Smooth muscle cell of bladder (primary cell): ENCODE measurements at places on chromosomes 4 and X. TPM values are rescaled to one million over a fixed set of nuclear protein-coding genes. Genes with fewer than 3 reads are reported as not detected.

EDNRA gene
- 3.4 and 8.0 TPM in 2 replicates for total RNA-seq

NAP1L5 gene
- total RNA-seq: 8.2 and 9.8 TPM in 2 replicates

GRIA3 gene
- 2.0 and 8.1 TPM in 2 replicates for total RNA-seq

DRP2 gene
- total RNA-seq: 0.57 and 0.74 TPM in 2 replicates

TCEAL9 gene
- 152 and 169 TPM in 2 replicates for total RNA-seq
